ENCODE measurements at places on chromosomes 5 and 9.

GRCh38 chr9:126844085-126844484 is 16.4 kb upstream of the ZBTB34 start:
- DNase-seq = no peak

- DNase-seq = no peak
These were observed 1.6 kb downstream of the FNIP1 start for GRCh38 chr5:131795228-131795627.

DNA sequence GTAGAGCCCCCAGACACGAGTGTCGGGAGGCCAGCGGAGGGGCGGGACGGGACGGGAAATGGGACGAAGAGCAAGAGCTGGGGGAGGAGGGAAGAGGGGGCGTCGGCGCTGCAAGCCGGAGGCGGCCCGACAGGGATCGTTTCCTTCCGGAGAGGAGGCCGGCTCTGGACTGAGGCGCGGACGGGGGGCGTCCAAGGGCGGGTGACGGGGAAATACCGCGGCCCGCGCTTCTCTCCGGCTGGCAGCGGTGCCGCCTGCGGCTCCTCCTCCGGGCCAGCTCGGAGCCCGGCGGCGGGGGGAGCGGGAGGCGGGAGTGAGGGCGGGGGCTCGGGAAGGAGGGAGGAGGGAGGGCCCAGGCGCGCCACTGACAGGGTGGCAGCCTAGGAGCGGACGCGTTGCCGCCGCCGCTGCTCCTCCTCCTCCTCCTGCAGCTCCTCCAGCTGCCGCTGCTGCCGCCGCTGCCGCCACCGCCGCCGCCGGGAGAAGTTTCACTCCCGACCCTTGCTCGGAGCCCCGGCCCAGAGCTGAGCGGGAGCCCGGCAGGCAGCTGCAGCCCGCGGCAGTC is at the start of gene CHSY3:
Gene CHSY3 (plus strand): TSS at position 364 of the 565 bp plus-strand sequence.
- peak; percentile 58 for DNase-seq

- DNase-seq = no peak
These were observed 376.6 kb downstream of the SPOCK1 start for GRCh38 chr5:137122558-137122957.

DNA sequence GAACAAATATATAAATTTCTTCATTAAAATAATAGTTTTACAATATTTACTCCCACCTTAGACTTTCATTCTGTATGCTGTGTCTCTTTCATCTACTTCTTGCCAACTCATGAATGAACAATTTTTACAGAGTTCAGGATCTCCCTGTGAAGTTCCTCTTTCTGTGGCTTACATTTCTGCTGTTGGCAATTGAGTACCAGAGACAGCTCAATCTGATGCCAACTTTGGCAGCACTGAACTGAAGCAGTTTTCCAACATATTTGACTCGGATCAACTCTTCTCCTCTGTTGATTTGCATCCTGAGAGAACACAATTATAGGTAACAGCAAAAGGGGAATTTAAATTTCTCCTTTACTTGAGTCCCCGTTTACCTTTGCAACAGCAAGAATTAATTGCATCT is 1262.2 kb downstream of the EFNA5 start:
- DNase-seq = no peak

DNA sequence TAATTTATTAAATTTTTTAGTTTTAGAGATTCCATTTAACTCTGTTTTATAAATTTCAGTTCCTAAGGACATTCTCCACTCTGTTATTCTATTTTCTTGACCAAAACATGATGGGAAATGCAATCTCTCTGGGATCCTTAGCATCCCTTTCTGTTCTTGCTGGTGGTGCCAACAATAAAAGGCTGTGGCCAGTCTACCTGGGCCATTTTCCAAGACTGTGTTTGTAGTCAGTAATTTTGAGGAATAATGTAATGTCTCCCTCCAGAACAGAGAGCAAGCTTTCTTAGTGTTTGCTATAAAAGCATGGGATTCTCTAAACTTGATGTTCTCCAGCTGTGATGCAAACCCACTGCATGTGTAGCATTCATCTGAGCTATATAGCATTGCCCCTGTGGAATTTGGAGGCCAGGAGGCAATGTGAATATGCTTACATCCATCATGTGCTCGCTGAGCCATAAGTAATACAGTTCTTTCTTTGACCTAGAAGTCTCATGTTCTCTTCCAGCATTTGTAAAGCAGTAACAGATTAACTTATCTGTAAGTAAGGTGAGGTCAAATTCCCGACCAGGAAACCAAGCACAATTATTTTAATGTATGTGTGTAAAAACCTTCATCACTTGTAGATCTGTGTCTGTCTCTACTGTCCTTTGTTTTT is 211.5 kb upstream of the TAS2R1 start:
- no peak for DNase-seq

- no peak for DNase-seq
These were observed 1.4 kb downstream of the PRELID2 start for GRCh38 chr5:145833631-145834200.

GRCh38 chr9:127707766-127708165 is 978 bp downstream of the CFAP157 start:
- peak; percentile 43 for DNase-seq

GRCh38 chr9:95980262-95981125 is 105.0 kb downstream of the ERCC6L2 start:
- DNase-seq = peak; percentile 1

GRCh38 chr5:160375166-160375565 is 4.7 kb upstream of the C1QTNF2 start:
- DNase-seq = no peak

DNA sequence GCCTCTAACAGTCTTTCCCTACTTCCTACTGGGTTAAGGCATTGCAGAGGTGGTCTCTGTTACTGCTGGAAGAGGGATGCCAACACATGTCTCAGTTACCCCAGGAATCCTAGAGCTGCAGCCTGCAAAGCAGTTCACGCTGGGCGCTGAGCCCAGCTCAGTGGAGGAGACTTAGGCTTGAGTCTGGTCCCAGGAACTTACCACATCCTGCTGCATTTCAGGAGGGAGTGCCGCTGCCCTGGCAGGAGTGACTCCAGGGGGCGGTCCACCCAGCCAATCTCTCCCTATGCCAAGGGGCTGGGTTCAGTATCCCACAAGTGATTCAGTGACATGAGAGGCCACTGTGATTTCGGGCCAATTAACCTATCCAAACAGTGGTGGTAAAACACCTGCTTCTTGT is 7.6 kb downstream of the TTC16 start:
- no peak for DNase-seq

DNA sequence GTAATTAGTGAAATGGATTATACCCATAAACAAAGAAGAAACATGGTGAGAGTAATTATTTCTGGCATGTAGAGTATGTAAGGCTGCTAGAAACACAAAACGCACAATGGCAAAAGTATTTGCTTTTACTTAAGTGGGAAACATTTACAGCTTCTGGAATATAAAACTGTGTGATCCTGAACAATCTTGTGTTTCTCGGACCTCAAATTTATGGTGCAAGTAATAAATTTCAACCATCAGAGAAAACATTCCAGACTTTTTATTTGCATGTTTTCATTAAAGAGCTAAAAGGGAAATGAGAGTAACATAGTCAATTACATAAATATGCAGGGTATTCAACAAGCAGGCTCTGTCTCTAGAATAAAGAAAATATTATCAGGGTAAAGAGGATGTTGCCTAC is 17.2 kb upstream of the PRR16 start:
- DNase-seq = no peak

DNA sequence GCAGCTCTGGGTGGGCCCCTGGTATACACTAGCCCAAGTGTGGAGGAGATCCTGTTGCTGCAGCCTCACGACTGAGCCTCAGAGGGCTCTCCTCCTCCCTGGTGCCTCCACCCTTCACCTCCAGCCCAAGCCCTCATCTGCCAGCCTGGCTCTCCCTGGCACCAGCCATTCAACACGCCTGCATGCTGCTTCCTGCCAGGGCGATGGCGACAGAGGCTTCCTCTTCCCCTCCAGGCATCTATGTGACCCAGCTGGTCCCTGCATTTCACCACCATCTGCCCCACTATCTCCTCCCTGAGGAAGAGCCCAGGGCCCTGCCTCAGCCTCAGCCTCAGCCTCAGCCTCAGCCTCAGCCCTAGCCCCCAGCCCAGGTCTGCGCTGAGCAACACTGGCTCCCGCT is 54.8 kb upstream of the ANGPTL2 start:
- DNase-seq = no peak

- DNase-seq = no peak
These were observed 41.2 kb downstream of the ANKS6 start for GRCh38 chr9:98755006-98755618.

DNA sequence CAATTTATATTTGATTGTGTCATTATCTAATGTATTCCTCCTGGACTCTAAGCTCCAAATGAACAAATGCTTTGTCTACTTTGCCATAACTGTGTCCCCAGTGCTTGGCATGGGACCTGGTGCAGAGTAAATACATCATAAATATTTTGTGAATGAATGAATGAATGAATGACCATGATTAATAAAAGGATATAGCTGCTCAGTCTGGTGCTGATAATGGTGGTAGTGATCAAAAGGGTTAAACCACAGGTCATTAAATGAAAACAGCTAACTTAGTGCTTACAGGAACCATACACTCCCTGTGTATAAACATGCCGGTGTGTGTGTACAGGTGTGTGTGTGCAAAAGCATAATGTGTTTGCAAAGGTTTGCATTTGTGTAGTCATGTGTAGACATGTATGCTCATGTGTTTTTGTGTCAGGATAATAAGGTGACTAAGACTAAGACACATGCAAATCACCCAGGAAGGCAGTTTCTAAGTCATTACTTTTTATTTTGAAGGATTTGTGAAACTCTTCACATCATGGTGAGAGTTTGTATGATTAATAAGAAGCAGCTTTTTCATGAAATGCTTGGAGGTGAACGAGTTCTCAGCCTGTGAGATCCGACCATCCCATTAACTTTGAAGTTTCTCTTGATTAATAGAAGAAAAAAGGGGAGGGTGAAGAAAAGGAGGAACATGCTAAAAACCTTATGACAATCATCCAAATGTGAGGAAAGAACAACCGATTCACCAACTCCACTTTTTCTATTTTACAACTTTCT is 24.6 kb downstream of the SPARC start:
- DNase-seq = peak; percentile 17

- DNase-seq = no peak
These were observed 416.1 kb upstream of the TRPC7 start for GRCh38 chr5:136781464-136781863.

GRCh38 chr5:915946-916345 is 23.3 kb downstream of the TRIP13 start:
- DNase-seq = no peak

- no peak for DNase-seq
These were observed 361.0 kb upstream of the CDH6 start for GRCh38 chr5:30832519-30832918.

DNA sequence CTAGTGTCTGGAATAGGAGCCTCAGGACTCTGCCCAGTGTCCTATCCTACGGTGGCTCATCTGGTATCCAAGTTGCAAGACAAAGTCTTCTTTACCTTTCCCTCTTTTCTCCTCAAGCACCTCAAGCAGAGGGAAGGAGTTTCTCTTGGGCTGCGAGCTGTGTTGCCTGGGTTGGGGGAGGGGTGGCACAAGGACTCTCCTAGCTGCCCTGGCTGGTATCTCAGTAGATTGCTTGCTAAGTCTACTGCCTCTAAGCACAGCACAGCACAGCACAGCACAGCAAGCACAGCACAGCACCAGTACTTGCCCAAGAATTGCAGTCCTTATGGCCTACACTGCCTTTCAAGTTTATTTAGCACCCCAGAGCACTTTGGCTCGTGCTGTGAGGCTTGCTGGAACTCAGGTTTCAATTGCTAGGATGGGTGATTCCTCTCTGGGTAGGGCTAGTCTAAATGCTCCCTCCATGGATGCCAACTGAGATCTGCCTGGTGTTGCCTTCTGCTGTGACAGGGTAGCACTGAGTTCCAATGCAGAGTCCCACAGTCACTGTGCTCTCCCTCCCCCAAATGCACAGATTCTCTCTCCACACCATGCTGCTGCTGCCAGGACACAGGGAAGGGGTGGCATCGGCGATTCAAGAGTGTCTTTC is 213.1 kb upstream of the POU5F2 start:
- no peak for DNase-seq

GRCh38 chr5:23820765-23821471 is 313.5 kb downstream of the PRDM9 start:
- DNase-seq = no peak

DNA sequence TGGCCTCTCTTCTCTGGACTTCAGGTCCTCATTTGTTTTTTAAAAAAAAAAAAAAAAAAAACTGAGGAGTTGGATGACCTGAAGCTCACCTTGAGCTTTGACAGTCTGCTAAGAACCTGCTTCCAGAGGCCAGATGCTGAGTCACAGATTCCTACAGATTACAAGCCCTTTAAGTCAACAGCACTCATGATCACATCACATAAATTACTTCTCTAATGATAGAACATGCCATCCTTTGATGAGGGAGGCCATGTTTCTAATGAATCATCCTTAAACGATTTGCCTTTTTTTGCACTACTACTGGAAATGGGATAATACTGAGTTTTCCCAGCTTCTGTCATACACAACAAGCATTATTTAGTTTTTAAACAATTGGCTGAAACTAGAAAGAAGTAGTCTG is 34.2 kb upstream of the MYOT start:
- no peak for DNase-seq

DNA sequence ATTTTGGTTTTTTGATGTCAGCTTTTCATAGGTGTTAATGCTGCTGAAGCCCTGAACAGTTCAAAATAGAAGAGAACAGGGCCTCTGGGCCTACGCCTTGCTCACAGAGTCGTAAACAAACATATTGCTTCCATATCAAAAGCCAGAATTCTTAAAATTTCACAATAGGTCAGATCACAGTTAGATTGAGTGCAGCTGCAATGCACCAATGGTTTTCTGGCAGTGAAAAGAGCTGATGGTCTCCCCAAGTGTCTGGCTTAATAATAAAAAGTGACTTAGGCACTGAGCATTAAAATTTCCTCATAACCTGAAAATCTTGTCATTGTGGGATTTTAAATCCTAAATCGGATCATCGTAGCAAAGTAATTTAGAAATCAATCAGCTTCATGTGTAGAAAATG is 493.0 kb downstream of the CAAP1 start:
- DNase-seq = no peak

DNA sequence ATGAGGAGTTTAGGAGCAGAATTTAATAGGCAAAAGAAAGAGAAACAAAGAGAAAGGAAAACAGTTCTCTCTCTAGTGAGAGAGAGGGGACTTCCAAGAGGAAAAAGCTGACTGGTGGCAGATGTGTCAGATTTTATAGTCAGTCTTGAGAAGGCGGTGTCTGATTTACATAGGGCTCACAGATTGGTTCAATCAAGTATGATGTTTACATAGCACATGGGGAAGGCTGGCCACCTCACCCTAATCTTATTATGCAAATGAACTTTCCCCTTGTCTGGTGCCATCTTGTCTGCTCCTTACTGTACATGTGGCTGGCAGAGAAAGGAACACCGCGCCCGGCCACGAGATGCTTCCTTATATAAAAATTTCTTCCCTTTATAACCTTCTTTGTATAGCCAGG is 24.7 kb downstream of the UNC13B start:
- DNase-seq = no peak
